ENCODE measurements at places on chromosomes 2 and 18.

GRCh38 chr2:170886386-170886785 lies 42.7 kb upstream of the GORASP2 start:
- DNase-seq: no peak

GRCh38 chr2:234492717-234493485 lies 4.0 kb downstream of the ARL4C start:
- no peak for DNase-seq

- DNase-seq: no peak
Measured at GRCh38 chr2:150653351-150653750, 165.9 kb upstream of the RND3 start.

DNA sequence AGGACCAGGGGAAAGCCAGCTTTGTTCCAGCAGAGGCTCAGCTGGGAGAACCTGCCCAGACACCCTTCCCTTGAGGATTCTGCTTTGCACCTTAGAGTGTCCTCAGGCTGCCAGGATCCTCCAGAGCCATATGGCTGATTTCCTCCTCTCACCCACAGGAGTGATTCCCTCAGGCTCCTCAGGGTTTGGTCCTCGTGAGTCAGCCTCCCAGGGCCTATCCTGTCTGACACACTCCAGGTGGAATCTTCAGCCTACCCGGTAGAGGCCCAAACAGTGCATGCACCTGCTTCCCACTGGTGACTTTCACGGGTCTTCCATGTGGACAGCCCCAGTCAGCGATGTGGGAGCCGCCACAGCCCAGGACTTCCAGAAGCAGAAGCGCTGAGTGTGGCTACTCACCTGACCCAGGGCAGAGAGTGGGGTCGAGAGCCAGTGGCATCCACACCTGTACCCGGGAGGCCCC lies 73.3 kb downstream of the TFCP2L1 start:
- no peak for DNase-seq

- DNase-seq: no peak
Measured at GRCh38 chr18:42274488-42275137, 319.6 kb downstream of the PIK3C3 start.

DNA sequence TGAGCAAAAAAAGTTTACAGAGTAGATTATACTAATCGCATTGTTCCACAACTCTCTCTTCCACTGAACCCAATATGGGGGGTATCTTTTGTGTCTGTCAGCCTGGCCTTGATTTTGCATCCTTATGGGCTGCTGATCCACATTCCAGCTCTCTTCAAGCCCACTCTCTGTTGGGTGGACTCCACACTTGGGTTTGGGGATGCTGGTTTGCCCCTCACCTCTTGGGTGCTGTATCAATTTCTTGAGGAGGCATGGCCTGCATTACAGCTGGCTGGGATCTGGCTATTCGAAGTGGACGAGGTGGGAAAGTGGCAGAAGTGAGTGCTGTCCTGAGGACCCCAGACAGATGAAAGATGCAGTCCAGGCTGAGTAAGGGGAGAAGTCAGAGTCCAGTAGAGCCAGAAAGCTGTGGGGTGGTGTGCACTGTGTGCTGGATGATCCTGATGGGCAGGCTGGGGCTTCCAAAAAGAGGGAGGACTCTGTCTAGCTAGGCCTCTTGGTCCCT lies 141.4 kb downstream of the CAPN13 start:
- DNase-seq: no peak

- DNase-seq: no peak
Measured at GRCh38 chr18:75209951-75210258, 692 bp upstream of the TSHZ1 start.

DNA sequence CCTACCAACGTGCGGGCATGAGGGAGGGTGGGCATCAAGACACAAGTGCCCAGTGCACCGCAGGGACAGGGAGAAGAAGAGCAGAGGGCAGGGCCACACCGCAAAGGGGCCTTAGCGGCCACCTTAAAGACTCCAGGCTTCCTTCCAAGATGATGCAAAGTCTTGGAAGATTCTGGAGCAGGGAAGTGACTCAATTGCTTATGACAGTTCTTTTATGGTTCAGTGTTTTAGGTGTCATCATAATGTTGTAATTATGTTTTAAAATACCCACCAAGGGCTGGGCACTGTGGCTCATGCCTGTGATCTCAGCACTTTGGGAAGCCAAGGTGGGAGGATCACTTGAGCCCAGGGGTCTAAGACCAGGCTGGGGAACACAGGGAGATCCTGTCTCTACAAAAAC lies 44.5 kb upstream of the SEMA4C start:
- DNase-seq: no peak

- DNase-seq: no peak
Measured at GRCh38 chr2:62149708-62150107, 46.2 kb upstream of the B3GNT2 start.

DNA sequence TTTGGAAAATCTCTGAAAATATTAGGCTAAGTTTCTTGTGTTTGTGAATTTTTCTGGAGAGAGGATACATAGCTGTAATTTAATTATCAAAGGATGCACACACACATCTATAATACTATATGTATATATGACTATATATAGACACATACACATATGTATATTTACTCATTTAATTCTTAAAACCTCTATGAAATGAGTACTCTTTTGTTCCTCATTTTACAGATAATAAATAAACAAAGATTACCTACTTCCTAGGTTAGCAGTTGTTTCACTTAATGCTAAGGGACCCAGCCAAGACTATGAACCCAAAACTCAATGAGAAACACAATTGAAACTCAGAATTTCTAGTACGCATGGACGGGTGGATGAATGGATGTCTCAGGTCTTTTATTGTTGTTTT lies 145.6 kb downstream of the BCL2 start:
- no peak for DNase-seq

DNA sequence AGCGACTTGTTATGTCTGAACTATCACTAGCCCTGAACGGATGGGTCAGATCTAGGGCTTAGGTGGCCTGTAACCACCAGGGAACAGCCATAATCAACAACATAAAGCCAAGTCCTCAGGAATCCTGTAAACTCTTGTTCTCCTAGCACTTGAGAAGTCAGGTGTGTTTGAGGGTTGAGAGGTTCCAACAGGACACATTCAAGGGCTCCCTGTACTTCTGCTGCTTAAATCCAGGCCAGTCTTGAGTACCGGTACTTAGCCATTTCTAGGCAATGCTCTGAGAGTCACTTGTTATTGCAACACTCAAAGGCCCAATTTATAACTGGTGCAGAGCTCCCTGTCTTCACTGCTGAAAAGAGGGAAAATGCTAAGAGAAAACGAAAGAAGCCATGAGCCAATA lies 21.6 kb upstream of the SLC40A1 start:
- no peak for DNase-seq

DNA sequence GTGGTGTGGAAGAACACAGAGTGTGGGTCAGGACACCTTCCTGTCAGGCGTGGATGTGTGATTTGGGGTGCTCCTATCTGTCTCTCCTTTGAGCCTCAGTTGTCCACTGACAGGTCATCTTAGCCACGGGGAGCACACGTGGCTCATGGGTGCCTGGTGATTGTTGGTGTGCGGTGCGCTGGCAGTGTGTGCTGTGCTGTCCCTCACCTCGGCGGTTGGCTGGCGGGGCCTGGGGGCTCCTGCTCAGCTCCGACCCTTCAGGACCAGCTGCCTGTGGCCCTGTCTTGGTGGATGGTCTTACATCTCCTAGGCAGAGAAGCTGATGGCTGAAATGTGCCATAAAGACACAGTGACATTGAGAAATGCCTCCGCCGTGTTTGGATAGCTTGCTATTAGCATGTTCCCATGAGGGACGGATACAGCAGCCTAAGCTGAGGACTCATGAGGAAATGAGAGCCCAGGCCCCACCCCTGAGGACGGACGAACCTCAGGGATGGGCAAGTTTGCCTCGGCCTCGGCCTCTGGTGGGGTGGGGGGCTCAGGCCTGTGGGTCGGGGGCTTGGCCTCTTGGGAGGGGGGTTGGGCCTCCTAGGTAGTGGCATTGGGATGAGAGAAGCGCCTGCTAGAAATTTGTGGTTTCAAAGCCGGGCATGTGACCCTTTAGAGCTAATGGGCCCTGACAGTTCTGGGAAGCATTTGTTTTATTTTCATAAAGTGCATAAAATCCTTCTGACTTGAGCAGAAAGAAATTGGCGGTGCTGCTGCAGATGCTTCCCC lies 20.3 kb upstream of the ASB1 start:
- no peak for DNase-seq

- DNase-seq: no peak
Measured at GRCh38 chr2:216012830-216013079, 596 bp downstream of the MREG start.

GRCh38 chr2:80482276-80482675 lies 177.7 kb upstream of the LRRTM1 start:
- DNase-seq: no peak

- DNase-seq: no peak
Measured at GRCh38 chr2:141417246-141417797, 713.5 kb downstream of the LRP1B start.

- no peak for DNase-seq
Measured at GRCh38 chr18:57480733-57481132, 45.6 kb downstream of the ONECUT2 start.

DNA sequence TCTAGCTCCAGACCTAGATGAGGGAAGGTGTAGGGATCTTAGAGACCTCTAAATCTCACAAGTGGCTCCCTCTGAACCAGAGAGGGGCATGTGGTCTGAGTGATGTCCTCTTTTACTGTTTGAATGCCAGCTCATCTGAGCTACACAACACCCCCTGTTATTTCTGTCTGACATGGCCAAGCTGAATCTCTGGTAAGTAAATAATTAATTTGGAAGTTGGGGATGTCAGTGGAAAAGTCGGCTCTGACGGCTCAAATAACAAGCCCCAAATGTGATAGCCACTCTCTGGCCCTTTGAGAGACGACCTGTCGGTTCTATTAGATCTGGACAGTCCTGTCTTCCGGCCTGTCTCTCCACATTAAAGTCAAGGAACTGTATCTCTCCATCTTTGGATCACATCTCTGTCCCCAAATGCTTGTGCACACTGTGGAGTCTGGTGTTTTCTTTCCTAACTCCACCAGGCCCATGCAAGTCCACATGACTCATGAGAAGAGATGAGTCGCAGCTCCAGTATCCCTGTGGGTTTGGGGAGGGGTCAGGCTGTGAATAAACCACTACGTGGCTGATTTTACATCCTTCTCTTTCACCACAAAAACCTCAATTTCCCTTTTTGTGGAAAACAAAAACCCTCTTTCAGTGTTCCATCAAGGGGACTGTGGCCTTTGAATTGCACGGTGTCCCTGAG lies 52.5 kb downstream of the SETBP1 start:
- no peak for DNase-seq

DNA sequence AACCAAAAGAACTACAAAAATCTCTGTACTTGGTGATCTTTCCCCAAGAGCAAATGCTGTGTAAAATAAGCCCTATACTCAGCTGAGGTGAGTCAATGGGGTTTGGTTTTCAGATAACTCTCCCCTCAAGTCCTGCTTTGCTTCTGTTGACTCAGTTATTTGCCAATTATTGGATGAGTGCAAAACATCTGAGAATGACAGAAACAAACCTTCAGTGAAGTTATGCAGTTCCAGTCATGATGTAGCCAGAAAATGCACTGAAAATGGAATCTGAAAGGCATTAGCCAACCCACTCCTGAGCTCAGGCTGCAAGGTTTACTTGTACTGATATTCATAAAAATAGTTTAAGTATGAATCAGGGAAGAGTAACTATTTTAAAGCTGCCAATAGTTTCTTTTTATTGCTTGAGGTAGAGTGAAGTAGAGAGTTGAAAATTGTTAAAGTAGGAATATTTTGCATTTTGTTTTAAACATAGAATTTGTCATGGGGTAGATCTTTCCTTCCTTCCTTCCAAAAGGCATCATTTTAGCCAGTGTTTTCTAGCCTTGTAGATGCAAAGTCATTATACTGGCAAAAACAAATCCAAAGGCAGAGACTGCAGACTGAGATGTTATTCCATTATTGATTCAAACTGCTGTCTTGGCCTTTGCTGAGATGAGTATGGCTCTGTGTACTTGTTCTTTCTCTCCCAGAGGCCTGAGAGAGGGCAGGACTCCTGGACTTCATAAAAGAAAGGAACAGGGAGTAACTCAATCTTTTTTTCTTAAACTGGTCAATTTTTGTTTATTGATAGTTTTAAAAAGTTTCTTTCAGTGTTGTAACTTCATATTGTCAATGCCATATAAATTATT lies 215.3 kb downstream of the RND3 start:
- DNase-seq: no peak

- no peak for DNase-seq
Measured at GRCh38 chr2:205321231-205321630, 361.1 kb upstream of the NRP2 start.

DNA sequence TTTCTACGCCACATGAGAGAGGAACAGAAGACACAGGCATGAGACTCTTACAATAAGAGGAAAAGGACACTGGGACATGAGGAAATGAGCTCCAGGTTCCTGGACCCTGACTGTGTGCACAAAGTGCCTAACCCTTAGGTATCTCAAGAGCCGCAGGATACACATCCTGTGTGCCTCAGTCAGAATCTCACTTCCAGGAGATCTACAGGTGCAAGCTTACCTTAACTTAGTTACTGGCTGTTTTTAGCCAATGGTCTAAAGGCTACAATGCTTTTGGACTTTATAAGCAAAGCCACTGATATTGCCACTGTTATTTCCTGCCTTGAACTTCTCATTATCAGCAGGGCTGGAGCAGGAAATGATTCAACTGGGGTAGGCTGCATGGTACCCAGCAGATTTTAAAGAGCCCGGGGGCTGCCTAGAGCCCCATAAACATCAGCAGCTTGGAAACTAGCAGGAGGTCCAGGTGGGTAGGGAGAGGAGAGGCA lies 254.4 kb downstream of the ZNF521 start:
- DNase-seq: no peak

DNA sequence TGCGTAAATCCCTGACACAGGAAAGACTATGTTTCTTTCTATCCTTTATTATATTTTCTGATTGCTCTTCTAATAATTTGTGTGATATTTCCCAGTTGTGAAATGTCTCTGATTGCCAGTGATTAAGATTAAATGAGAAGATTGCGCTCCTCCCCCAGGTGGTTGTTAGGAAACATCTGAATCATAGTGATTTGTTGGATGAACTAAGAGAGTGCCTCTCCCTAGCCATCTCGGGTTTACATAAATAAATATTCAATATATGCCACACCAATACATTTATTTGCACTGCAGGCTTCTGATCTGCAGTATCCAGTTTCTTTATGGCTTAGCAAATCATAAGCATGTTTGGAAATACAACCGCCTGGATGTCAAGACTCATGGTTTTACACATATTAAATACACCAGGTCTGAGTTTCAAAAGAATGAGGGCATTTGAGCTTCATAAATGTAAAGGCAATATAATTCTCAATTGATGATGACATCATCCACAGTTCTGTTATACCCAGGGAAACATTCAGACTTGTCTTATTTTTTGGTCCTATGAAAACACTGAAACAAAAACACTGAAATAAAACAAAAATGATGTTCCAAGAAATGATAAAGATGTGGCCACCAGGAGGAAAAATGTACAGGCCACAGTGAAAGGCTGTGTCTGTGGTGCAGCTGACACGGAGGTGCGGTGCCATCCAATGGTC lies 826.7 kb upstream of the ACVR2A start:
- DNase-seq: no peak
